ENCODE measurements at places on chromosomes 3 and 15.

DNA sequence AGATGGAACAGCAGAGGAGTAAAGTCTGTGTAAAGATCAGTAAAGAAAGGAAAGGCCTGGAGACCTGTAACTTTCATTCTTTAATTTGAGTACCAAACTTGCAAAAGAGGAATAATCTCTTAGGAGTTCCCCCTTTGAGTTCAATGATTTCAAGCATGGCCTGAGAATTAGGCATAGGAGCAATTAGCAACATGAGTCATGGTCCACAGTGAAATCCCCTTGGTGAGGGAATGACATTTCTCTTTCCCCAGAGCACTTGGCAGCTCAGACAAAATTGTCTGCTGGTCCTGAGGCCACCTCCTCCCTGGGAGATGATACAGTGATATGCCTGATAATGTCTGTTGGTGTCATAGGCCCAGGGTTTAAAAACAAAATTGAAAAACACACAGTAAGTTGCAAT is 81.4 kb upstream of the CRBN start:
- no peak for DNase-seq

DNA sequence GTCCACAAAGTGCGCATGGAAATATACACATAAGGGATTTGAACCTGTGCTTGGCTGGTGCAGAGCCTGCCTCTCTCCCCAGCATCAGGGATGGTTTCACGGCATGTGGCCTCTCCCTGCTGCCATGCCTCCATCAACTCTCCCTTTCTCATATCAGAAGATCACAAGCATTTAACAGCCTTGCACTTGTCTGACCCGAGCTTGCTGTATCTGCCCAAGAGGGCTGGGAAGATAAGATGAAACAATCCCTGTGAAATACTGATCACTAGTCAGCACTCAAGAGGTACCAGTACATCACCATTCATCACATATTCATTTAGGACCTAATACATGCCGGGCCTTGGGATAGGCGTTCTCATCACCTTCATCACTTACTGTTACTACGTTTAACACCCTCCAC is 107.6 kb upstream of the ARHGEF3 start:
- no peak for DNase-seq

DNA sequence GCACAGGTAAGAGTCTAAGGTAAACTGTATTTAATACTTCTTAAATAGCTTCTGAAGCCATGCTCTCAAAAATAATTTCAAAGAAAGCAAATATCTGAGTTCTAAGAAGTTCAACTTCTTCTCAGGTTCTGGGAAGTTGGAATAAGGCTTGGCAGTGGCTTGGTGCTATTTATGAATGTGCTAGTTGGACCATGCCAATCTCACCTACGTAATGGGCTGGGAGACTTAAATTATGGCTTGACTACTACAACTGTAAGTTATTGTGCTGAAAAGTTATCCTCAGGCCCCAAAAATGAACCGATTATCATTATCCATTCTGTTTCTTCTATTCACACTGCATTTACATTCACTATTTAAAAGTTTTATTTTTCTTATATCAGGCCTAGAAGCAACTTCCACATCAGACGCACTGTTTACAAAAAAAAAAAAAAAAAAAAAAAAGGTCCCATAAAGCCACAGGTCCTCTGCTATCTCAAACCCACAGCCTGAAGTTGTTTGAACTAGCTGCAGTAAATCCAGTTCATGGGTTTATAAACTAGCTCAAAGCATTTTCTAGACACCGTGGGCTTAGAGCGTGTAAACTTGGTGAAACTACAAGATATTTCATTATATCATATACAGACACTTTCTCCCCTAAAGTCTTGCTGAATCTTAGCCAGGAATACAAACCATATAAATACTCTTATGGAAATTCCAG is 3.4 kb downstream of the LRIG1 start:
- no peak for DNase-seq

DNA sequence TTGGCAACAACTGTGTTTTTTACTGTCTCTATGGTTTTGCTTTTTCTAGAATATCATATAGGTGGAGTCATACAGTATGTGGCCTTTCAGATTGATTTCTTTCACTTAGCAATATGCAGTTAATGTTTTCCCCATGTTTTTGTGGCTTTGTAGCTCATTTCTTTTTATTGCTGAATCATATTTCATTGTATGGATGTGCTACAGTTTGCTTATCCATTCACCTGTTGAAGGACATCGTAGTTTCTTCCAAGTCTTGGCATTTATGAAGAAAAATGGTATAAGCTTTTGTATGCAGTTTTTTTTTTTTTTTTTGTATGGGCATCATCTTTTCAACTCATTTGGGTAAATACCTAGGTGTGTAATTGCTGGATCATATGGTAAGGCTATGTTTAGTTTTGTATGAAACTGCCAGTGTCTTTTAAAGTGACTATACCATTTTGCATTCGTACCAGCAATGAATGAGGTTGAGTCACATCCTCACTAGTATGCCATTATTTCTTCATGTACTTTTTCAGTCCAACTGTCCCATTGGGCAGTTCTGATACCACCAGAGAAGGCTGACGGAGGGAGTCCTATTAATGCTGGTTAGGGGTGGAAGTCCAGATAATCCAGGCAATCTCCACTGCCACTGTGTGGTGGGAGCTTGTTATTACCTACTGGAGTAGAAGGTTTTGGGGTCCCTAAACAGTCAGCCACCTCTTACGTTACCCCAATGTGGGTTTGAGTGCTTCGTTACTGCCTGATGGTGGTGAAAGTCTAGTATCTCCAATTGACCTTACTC is 210.5 kb downstream of the DOCK3 start:
- DNase-seq, result no peak

DNA sequence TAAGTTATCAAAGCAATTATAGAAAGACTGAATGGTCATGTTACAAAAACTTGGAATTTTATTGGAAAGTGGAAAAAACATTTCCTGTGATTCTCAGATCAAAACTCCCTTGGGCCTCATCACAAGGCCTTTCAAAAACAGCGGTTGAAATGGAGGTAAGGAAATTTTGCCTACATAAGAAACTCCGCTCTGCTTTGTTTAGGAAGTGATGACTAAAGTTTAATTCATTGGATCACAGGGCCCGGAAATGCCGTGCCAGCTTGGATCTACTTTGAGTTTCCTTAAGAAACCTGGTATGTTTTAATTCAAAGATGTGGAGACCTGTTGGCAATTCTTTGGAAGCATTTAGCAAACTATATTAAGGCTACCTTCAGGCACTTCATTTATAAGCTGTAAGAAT is 143.9 kb upstream of the MME start:
- DNase-seq, result no peak

GRCh38 chr3:5321666-5322340 is 134.3 kb downstream of the EDEM1 start:
- DNase-seq, result no peak

DNA sequence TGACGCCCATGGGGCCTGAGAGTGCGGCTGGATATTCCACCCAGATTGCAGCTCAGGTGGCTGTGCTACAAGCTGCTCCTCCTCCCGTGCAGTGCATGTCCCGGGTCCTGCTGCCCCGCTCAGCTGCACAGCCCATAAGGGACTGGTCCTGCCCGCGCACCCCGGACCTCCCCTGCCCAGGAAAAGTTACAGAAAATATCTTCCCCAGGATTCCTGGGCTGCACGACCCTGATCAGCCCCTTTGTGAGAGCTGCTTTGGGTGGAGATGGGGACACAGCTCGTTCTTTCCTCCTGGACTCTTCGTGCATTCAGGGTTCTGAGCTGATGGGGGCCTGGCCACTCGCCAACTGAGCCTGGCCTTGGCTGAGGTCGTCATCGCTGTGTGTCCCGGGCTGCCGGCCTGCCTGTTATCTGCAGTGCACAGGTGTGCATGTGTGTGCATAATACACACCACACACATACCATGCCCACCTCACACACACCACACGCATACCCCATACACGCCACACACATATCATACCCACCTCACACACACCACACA is 28.8 kb downstream of the APBA2 start:
- no peak for DNase-seq

DNA sequence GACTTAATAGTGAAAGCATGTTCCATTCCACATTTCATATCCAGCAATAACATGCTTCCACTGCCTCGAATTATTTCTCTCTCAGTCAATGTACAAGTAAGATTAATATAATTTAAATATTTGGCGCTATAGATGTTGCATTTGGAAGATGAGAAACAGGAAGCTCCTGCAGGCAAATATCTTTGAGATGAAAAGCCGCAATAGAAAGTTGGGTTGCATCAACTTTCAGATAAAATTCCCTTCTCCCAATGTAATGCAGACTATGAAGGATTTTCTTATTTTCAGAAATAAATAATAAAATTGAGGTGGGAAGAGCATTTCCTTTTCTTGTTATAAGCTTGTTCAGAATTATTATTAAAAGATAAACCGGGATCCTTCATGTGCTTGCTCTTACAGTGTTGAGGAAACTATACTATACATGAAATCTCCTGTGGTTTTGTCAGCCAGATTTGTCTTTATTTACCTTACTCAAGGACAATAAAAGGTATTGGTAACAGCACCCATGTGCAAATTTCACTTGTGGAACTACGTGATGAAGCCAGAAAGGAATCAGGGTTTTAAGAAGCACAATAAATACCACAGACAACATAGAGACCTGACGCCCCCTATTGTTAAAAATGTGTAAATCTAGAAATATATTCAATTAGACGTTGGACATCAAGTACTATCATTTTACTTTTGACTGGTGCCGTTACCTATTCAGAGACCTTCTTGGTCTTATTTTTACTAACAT is 307.0 kb downstream of the ARPP21 start:
- no peak for DNase-seq

DNA sequence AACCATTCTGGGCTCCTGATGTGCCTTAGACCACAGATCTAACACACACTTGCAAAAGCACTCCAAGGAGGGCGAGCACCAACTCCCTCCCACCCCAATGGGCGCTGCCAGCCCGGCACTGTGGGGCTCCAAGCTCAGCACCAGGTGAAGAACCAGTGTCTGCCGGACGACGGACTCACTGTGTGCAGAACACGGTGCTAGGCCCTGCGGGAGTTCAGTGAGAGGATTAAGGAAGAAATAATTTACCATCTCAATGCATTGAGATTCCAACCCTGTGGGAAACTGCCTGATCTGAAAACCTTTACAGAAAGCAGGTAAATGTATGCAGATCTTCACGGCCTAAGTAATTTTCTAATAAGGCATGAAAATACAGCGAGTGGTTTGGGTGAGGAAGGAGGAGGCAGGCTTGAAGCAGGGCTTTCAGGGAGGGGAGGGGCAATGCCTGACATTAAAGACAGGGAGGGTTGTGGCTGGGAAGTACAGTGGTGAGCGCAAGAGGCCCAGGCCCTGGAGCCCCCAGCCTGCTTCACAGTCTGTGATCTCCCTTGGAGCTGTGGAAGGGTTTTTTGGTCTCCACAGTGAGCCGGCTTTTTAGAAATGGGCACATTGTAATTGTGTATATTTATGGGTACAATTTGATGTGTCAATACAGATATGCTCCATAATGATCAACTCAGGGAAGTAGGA is 35.6 kb upstream of the CHRNB4 start:
- DNase-seq, result no peak

DNA sequence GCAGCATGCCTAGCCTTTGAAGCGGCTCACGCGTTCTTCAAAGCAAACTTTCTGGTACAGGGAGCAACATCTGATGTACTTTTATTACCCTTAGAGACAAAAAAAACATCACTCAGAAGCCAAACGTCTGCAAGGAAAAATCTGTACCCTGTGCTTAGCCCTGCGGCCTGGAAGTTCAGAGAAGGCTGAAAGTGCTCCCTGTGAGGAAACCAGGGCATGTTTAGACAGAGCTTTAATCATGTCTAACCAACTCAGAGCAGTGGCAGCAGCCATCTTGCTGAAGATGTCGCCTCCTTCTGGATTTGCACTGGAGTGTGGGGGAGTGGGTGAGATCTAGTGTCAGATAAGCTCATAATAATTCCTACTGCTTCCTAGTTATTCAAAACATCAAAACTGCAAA is 170.4 kb downstream of the P3H2 start:
- DNase-seq, result no peak

GRCh38 chr15:36880224-36880912 is 220.0 kb downstream of the MEIS2 start:
- no peak for DNase-seq

DNA sequence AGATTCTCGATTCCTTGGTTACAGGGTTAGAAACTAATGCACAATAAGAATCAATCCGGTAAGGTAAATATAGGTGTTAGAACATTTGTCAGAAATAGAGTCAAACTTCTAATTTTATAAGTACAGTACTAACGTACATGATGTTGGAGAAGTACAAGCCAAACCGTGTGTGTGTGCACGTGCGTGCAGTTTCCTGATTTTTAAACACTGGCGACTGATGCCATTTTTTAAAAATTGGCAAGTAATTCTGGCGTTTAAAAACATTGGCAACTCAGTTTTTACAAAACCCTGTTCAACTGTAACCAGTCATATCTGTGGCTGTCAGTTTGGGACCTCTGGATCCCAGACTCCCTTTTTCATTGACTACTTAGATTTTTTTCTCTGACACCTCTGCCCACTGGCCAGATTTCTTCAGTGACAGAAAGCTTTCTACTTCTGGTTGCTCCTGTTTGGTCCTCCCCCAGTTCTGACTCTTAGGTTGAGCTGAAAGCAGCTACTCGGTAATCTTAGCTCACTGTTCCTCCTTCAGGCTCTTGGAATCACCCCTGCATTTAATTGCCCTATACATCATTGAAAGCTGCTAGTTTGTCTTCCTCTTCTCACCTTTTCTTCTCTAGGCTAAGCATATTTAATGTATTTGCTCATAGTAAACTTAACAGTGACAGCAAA is 843 bp downstream of the ATG7 start:
- no peak for DNase-seq

- no peak for DNase-seq
These were observed 2.7 kb upstream of the NANOGP8 start for GRCh38 chr15:35087759-35088158.

DNA sequence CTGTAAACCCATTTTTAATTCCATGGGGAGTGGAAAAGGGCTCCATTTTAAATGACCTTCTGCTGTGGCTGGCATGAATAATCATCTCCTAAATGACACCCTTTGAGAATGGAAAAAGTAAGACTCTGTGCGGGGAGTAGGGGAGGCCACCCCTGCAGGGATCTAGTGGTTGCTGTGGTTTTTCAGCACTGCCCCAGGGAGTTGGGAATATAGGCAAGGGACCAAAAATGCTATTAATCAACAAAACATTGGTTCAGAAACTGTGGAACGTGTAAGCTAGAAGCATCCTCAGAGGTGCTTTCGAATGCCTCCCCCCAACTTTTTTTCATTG is 30.1 kb upstream of the ADAMTS7 start:
- no peak for DNase-seq

GRCh38 chr3:72319194-72320094 is 528.8 kb downstream of the SHQ1 start:
- no peak for DNase-seq

DNA sequence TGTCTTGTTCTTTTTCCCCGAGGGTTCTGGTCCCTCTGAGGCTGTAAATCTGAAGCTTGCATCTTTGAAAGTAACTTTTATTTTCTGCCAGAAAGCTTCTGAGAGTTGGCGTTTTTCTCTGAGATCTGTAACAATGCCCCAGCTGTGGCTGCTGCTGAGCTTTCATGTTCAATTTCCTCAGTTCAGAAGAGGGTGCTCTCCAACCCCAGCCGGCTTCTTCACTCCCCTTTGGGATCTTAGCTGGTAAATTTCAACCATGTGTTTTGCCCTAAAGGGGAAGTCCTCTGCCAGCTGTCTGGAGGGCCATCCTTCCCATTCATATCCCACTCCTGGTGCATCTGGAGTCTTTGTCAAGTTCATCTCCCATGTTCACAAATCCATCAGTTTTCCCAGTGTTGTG is 18.3 kb upstream of the CFAP100 start:
- DNase-seq, result no peak

- DNase-seq, result no peak
These were observed 6.6 kb downstream of the CSNK1G1 start for GRCh38 chr15:64349375-64349774.

- no peak for DNase-seq
These were observed 95.0 kb downstream of the LRTM1 start for GRCh38 chr3:54832876-54833275.

GRCh38 chr3:172103724-172104123 is 64.3 kb downstream of the FNDC3B start:
- DNase-seq, result no peak

Measured in stimulated activated CD8-positive, alpha-beta memory T cell treated with anti-CD3 and anti-CD28 coated beads, Interleukin-7, amount 100 ng/mL, for 1 hour (primary cell).